Heart right ventricle (tissue), 16 donors: ENCODE measurements at places on chromosomes 2 and 18. TPM values are rescaled to one million over a fixed set of nuclear protein-coding genes. Genes with fewer than 3 reads are reported as not detected.

The VSNL1 gene
- total RNA-seq, result 15.5 TPM

- no peak overlapping the region for H3K27ac ChIP-seq
- H3K27me3 ChIP-seq, result no peaks in the 10 kb centered on the region
- no peaks in the 10 kb centered on the region for H3K36me3 ChIP-seq
These were observed 110.4 kb downstream of the MAP2 start for GRCh38 chr2:209534228-209534627.

GRCh38 chr2:240423788-240424191 lies 11.7 kb upstream of the GPC1 start:
- H3K27me3 ChIP-seq, result no peaks in the 10 kb centered on the region
- H3K4me1 ChIP-seq, result no peaks in the 10 kb centered on the region
- H3K27ac ChIP-seq, result no peak overlapping the region
- no peak overlapping the region for H3K4me3 ChIP-seq

The ACVR1 gene
- total RNA-seq, result 26.1 TPM

DNA sequence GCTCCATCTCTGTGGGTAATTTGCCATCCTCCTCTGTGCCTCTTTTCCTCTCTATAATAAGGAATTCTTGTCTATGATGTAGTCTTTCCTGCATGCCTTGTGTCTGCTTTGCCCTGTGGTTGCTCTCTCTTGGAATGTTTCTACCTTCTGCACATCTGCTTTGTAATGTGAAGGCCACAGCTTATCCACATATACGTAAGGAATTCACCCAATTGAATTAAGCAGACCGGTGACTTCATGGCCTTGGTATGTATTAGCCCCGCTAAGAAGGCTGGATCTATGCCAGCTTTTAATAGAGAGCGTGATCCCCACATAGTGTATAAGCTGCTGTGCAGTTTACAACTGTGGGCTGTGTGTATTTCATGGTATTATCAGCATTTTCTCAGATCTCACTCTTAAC lies 274.7 kb downstream of the RNF144A start:
- no peak for DNase-seq
- no peak overlapping the region for H3K4me3 ChIP-seq
- H3K4me1 ChIP-seq, result no peaks in the 10 kb centered on the region
- no peak overlapping the region for H3K27ac ChIP-seq
- peaks cover 4% of the 10 kb centered on the region for H3K27me3 ChIP-seq

DNA sequence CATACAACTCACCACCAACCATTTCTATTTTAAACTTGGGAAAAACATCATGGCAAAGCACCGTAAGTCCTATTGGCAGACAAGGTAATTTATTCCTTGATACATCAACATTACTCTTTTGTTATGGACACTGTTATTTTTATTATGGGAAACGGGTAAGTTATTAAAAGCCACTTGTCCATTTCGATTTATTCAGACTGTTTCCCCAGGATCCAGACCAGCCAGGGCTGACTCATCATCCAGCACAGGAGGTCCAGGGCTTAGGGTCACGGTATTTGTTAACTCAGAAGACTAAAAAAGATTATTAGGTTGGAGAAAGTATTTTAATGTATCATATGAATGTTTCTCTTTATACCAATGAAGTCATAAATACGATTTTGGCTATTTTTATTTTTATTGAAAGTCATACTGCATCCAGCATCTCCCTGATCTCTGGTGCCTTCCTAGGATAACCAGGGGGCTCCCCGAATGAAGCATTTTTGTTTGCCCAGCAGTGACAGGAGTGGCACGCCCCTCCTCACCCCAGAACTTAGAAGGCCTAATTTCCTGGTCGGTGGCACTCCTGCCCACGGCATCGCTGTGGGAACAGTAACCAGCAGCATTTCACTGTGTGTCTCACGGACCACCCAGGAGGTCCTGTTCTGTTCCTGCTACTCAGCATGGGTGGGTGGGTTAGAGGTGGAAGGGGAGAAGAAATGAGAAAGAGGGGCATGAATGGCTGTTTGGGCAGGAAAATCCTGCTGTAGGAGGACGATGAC lies 446.1 kb downstream of the EIPR1 start:
- H3K4me1 ChIP-seq, result no peaks in the 10 kb centered on the region
- DNase-seq, result no peak
- H3K36me3 ChIP-seq, result no peaks in the 10 kb centered on the region
- H3K27ac ChIP-seq, result no peak overlapping the region

The DQX1 gene
- total RNA-seq, result 0.65 TPM

DNA sequence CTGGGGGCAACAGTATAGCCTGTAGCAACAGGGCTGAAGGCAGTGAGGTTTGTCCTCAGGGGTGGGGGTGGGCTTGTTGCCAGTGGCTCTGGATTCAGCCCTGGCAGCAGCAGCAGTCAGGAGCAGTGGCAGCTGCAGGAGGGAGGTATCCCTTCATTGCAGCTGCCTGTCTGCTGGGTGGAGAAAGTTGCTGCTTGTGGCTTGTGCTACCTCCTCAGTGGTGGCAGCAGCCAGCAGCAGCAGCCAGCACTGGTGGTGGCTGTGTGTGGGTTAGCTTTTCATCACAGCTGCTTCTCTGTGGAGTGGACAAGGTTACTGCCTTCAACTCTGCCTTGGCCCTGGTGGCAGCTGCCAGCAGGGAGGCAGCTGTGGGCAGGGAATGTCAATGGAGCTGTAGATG lies 94.9 kb downstream of the ARL6IP6 start:
- no peaks in the 10 kb centered on the region for H3K36me3 ChIP-seq
- peaks cover 6% of the 10 kb centered on the region for H3K27me3 ChIP-seq
- H3K4me3 ChIP-seq, result no peak overlapping the region

The SPDYA gene
- total RNA-seq, result 0.46 TPM

The CCBE1 gene
- total RNA-seq, result 3.0 TPM

GRCh38 chr18:6747646-6748045 lies 18.1 kb downstream of the ARHGAP28 start:
- no peaks in the 10 kb centered on the region for H3K36me3 ChIP-seq
- no peaks in the 10 kb centered on the region for H3K27me3 ChIP-seq
- DNase-seq, result no peak
- H3K4me3 ChIP-seq, result no peak overlapping the region

The TLX2 gene
- not detected for total RNA-seq

The RFTN2 gene
- 4.9 TPM for total RNA-seq

The UPP2 gene
- not detected for total RNA-seq

GRCh38 chr2:54839461-54840255 lies 116.2 kb downstream of the EML6 start:
- no peaks in the 10 kb centered on the region for H3K36me3 ChIP-seq
- no peak for DNase-seq
- no peaks in the 10 kb centered on the region for H3K27me3 ChIP-seq
- no peak overlapping the region for H3K27ac ChIP-seq
- H3K4me1 ChIP-seq, result no peaks in the 10 kb centered on the region

DNA sequence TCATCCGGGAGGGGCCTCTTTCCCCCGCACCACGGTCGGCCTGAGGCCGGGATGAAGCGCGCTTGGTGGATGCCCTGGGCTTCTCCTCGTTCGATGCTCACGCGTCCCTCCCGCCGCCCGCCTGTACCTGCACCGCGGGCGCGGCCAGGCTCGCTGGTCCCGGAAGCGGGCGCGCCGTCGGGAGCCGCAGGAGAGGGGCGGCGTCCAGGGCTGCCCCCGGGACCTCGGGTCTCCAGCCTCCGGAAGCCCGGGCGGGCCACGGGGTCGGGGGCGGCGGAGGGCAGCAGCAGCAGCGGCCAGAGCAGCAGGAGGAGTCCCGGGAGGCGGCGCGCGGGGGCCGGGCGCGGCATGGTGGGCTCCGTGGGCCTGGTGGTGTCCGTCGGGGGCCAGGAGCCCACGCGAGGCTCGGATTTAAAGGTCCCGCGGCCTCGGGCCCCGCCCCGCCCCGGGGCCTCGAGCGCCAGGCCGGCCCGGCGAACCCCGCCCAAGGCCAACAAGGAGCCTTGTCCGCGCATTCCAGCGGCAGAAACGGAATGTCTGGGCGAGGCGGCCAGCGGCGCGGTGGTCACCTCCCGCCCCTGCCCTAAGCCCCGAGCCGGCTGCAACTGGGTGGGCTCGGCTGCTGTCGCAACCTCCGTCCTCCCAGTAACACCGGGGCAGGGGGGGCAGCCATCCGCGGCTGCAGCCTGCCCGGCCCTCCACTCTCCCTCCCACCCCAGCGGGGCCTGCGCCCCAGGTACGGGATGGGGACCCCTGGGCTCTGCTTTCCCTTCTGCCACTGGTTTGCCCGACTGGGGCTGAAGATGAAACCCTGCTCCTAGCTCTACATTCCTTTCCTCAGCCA lies at the start of gene MATN3:
Gene MATN3 (minus strand): TSS at position 387 of the 844 bp plus-strand sequence. CDS start 37 bp downstream, at position 350.
- H3K36me3 ChIP-seq, result no peaks in the 10 kb centered on the region
- no peak within 1 kb of the TSS for H3K27ac ChIP-seq
- H3K4me3 ChIP-seq, result peak within 1 kb of the TSS; percentile 52
- peaks cover 14% of the 10 kb centered on the region for H3K4me1 ChIP-seq

DNA sequence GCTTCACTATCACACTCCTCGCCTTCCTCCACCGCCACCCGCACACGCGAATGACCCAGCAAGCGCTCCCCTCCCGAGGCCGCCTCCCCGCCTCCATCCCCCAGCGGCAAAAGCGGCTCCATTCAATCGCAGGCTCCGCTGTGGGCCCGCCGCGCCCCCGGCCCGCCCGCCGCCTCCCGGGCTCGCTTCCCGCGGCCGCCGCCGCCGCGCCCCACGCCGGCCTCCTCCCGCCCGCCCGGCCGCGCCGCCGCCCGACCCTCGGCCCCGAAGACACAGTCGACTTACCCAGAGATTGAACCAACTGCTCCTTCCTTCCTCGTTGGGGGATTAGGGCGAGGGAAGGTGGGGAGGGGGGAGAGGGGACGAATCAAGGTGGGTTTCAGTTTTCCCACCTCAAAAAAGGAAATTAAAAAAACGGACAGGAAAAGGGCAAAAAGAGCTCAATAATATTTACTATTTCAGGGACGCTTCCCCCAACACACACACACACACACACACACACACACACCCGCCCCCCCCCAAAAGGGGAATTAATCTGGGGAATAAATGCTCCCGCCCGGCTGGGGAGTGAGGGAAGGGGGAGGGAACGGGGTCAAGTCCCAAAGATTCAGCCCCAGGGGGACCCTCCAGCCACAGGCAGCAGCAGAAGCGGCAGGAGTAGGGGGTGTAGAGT lies 743 bp downstream of the XPO1 start:
- peak; percentile 56 for DNase-seq
- H3K36me3 ChIP-seq, result peaks cover 10% of the 10 kb centered on the region
- H3K4me1 ChIP-seq, result peaks cover 41% of the 10 kb centered on the region
- H3K27me3 ChIP-seq, result no peaks in the 10 kb centered on the region

GRCh38 chr2:83971547-83971946 lies 487.5 kb downstream of the SUCLG1 start:
- H3K4me3 ChIP-seq, result no peak overlapping the region
- no peaks in the 10 kb centered on the region for H3K27me3 ChIP-seq
- no peaks in the 10 kb centered on the region for H3K36me3 ChIP-seq
- no peak overlapping the region for H3K27ac ChIP-seq
- no peak for DNase-seq

DNA sequence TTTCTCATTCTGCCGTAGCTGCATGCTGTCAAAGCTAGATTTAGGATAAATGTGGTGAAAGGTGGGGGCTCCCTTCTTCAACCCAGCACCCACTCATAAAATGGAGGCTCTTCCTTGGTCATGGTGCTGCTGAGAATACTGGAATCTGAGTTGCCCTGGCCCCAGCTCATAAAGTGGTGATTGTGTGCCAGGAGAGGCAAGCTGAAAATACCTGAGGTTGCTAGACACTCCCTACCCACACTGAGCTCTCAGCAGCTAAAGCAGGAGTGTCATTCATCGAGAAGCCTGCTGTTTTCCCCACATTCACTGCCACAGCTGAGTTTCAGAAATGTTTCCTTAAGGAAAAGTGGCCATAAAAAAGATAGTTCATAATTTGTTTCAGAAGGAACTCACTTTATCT lies 297.1 kb upstream of the RBMS1 start:
- no peak for DNase-seq
- no peak overlapping the region for H3K4me3 ChIP-seq
- H3K4me1 ChIP-seq, result no peaks in the 10 kb centered on the region
- no peaks in the 10 kb centered on the region for H3K27me3 ChIP-seq
- H3K36me3 ChIP-seq, result no peaks in the 10 kb centered on the region

DNA sequence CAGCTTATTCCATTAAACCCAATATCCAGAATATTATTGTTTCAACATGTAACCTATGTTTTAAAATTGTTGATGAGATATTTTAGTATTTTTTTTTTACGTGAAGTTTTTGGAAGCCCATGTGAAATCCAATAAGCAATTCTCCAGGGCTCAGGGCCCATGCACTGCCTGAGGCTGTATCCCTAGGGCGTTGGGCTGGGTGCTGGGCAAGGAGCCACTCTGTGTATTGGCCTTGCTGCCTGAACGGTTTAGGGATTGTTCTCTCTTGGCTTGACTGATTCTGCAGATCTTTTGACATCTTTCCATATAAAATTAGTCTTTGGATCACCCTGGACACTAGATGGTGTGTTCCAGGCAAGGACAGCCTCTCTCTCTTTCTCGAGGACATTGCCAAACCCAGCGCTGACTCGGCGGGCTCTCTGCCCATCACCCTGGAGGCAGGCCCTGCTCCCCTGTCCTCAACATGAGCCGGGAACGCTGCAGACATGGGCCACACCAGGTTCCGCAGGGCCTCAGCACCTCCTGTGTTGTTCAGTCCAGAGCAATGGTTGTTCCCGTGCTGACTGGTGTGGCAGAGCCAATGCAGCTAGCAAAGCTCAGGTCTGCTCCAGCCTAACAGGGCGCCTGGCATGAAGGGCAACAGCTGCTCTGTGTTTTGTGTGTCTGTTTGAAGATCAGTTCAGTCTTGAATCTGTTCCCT lies 163.0 kb downstream of the SEPTIN10 start:
- H3K27me3 ChIP-seq, result no peaks in the 10 kb centered on the region
- no peak overlapping the region for H3K4me3 ChIP-seq
- peak overlapping the region; percentile 52 for H3K27ac ChIP-seq
- peaks cover 11% of the 10 kb centered on the region for H3K36me3 ChIP-seq

DNA sequence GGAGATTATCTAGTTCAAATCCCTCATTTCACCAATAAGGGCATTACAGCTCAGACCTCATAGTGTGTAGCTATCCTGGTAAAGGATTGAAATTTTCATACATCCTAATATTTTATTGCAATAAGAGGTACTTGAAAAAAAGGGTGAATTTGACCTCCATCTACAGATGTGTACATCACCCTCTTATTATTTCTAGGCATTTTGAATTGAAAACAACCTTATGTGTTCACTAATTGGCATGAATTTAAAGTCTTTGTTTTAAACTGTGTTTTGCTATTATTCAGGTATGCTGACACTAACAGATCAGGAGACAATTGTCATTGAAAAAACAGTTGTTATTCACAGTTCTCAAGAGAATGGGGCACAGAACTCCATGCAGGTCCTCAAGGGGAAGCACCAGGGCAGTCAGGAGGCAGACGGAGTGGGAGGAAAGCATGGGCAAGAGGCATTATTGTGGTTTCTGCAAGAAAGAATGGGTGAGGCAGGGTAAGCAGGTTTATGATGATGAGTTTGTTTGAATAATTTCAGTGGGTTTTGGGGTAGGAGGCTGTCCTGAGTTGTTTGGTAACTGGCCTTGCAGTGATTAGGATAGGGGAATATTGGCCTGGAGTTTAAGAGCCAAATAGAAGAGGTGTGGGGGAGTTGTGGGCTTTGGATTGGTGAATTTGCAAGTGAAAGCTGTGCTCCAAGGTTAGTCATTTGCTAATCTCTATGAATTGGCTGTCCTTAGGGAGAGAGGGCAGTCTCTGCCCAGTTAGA lies 194.6 kb downstream of the GPD2 start:
- H3K36me3 ChIP-seq, result no peaks in the 10 kb centered on the region
- no peak overlapping the region for H3K27ac ChIP-seq
- H3K4me1 ChIP-seq, result no peaks in the 10 kb centered on the region
- H3K4me3 ChIP-seq, result no peak overlapping the region

The SCN2A gene
- 0.12 TPM for total RNA-seq
